ENCODE measurements at places on chromosomes 7 and 10.

DNA sequence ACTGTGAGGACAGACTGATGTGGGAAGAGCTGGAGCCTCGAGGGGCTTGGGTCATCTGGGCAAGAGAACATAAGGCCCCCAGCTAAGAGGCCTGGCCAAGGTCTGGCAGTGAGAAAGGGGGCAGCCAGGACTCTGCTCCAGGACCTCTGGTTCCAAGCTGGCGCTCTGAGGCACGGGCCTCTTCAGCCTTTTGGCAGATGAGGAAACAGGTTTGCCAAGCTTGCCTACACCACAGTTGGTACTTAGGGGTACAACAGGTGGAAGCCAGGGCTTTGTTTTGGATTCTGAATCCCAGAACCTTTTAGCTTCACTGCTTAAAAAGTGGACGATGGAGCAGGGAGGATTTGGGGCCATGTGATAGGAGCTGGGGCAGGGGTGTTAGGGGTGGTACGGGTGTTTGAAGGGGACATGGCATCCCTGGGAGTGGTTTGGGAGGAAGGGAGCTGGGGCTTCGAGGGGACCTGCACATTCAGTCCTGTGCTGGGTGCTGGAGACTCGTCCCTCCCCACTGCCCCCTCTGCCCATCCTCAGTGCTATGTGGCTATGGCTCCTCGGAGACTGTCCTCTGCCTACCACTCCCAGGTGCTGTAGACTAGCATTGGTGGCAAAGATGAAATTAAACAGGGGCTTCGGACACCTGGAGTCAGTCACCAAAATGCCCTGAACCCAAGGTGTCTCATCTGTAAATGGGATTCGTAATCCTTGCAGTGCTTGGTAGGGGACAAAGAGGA is 30.3 kb downstream of the ZNF775 start:
- no peak for DNase-seq

GRCh38 chr10:79947787-79948424 is 999 bp downstream of the SFTPD start:
- DNase-seq: no peak

DNA sequence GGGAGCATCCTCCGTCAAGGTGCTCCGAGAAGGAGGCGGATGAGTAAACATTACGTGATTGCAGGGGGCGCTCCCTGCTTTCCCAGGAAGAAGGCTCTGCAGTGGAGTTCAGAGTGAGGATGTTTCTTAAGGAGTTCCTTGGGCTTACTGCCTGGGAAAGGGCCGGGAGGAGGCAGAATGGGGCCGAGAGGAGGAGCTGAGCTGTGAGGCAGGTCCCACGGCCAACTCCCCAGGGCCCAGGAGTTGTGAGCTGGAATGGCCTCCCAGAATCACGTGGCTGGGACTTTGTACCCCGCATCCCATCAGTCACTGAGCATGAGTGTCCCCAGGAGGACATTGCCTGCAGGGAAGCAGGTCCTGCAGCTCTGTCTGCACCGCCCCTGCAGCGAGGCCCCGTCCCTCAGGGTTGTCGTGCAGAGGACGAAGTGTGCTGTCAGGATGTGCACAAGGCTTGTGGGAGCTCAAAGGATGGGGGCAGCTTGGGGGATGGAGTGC is 75.5 kb downstream of the DYNC2I1 start:
- DNase-seq: no peak

- peak; percentile 60 for DNase-seq
Measured at GRCh38 chr10:86693721-86694369, 25.5 kb downstream of the LDB3 start.

GRCh38 chr7:11748884-11749283 is 83.1 kb downstream of the THSD7A start:
- no peak for DNase-seq

DNA sequence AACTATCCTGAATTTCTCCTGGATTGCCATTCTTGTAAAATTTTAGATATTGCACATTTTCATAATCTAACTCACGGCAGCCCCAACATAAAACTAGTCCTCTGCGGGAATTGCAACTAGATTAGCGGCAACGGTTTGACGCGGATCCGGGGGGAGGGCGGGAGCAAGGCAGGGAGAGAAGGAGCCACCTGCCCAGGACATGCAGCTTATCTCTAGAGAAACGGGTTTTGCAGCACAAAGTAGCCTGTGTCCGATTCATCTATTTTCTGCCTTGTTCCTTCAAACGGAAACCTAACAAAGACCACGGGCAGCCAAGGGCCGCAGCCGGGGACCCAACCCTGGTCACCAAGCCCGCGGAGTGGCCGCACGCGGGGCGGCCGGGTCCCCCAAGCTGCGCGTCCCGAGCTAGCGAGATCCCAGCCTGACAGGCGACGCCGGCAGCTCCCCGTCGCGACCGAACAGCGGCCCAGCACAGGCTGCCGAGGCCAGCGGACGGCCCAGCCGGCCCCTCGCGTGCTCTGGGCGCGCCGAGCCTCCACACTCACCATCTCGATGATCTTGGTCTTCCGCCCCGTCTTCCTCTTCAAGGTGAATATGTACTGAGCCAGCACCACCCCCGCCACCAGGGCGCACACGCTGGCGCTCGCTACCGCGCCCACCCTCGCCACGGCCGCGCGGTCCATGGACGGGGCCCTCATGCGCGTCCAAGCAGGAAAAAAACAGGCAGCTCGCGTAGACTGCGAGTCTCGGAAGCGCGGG is at the start of gene NT5C3A:
Gene NT5C3A (minus strand): TSS at position 754 of the 759 bp plus-strand sequence. CDS start 71 bp downstream, at position 683.
- peak; percentile 66 for DNase-seq

- no peak for DNase-seq
Measured at GRCh38 chr10:21972584-21972983, 30.9 kb downstream of the DNAJC1 start.

Data from activated CD8-positive, alpha-beta memory T cell treated with anti-CD3 and anti-CD28 coated beads, Interleukin-2, amount 50 U/mL, for 48 hours (primary cell).